ENCODE measurements at places on chromosomes 7 and 10.

- no peaks in the 10 kb centered on the region for H3K36me3 ChIP-seq
- peak; percentile 27 for ATAC-seq
- peaks cover 19% of the 10 kb centered on the region for H3K4me1 ChIP-seq
- no peak overlapping the region for H3K27ac ChIP-seq
- H3K27me3 ChIP-seq: no peaks in the 10 kb centered on the region
Observed at GRCh38 chr10:50421026-50421719, 169.9 kb upstream of the ASAH2 start.

- no peak overlapping the region for H3K4me3 ChIP-seq
- H3K4me1 ChIP-seq: no peaks in the 10 kb centered on the region
- H3K27me3 ChIP-seq: peaks cover 3% of the 10 kb centered on the region
- H3K27ac ChIP-seq: no peak overlapping the region
- no peak for ATAC-seq
- H3K36me3 ChIP-seq: no peaks in the 10 kb centered on the region
Observed at GRCh38 chr7:48337012-48337621, 165.9 kb downstream of the ABCA13 start.

- no peak overlapping the region for H3K4me3 ChIP-seq
- H3K27me3 ChIP-seq: no peaks in the 10 kb centered on the region
- no peaks in the 10 kb centered on the region for H3K4me1 ChIP-seq
- H3K36me3 ChIP-seq: no peaks in the 10 kb centered on the region
Observed at GRCh38 chr7:152583006-152583405, 92.9 kb downstream of the XRCC2 start.

DNA sequence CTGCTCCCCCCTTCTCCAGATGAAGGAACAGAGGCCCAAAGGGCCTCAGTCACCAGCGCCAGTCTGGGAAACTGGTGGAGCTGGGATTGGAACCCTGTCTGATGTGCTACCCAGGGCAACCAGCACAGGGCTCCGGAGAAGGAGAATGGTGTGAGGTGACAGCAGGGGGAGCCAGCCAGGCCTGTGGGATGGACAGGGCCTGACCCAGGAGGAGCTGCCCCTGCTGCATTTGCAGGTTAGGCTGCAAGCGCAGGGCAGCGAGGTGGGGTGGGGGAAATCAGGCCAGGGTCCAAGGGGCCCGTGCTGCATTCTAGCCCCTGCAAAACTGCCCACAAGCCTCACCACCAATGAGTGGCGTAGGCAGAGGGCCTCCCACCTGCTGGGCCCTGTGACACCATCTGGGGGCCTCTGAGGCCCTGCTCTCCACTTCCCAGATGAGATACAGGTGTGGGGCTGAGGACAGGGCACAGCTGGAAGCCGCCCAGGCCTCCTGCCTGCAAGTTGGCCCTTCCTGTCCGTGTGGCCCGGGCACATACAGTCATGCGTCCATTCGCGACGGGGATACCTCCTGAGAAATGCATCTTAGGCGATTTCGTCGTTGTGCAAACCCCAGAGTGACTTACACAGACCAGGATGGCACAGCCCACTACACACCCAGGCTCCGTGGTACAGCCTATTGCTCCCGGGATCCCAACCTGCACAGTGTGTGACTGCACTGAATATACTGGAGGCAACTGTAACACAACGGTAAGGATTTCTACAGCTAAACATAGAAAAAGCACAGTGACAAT, 45.3 kb downstream of the RASGEF1A start:
- H3K27ac ChIP-seq: no peak overlapping the region
- H3K36me3 ChIP-seq: no peaks in the 10 kb centered on the region
- no peak overlapping the region for H3K4me3 ChIP-seq
- no peak for ATAC-seq
- no peaks in the 10 kb centered on the region for H3K27me3 ChIP-seq
- peaks cover 12% of the 10 kb centered on the region for H3K4me1 ChIP-seq

DNA sequence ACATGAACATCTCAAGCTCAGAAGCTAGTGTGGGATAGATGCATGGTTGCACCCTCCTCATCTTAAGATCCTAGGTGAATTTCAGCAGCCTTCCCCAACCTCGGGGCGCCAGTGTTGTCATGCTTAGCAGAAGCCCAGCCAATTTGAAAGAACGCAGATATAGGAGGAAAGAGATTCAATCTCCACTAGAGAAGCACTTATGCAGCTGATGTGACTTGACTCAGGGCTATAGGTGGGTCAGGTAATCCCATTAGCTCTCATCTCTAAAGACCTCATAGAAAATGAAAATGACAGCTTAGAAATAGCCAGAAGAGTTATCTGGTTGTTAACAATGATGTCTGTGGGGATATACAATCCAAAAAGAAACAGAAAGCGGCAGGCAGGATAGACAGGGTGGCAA, 310.5 kb downstream of the GPAM start:
- no peaks in the 10 kb centered on the region for H3K4me1 ChIP-seq
- no peak for ATAC-seq
- H3K27me3 ChIP-seq: no peaks in the 10 kb centered on the region
- H3K36me3 ChIP-seq: no peaks in the 10 kb centered on the region
- no peak overlapping the region for H3K27ac ChIP-seq
- no peak overlapping the region for H3K4me3 ChIP-seq

GRCh38 chr10:16155834-16156233, 281.0 kb upstream of the PTER start:
- no peaks in the 10 kb centered on the region for H3K4me1 ChIP-seq
- H3K27ac ChIP-seq: no peak overlapping the region
- no peak overlapping the region for H3K4me3 ChIP-seq
- ATAC-seq: no peak

DNA sequence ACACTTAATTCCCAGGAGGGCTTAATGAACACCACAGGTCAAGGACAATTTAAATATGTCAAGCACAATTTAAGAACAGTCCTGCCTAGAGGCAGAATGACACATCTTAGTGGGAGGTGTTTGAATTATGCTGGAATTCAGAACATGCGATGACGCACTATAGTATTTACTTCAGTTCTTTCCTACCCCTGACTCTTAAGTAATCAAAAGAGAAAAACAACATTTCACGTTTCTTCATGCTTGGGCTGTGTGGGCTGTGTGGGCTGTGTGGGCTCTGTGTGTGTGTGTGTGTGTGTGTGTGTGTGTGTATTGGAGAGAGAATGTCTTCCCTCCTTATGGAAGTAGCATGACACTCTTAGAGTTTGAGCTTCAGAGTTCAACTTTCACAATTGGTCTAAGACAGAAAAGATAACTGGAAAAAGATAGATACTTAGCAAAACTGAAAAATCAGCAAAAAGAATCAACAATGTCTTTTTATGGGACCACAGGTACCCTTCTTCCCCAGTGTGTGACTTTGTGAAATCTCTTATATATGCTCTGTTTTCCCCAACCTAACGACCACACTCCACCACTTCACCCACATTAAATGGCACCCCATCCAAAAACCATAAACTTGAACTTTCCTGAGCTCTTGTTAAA, 33.7 kb upstream of the CABCOCO1 start:
- H3K36me3 ChIP-seq: no peaks in the 10 kb centered on the region
- peaks cover 4% of the 10 kb centered on the region for H3K27me3 ChIP-seq
- ATAC-seq: no peak
- no peak overlapping the region for H3K27ac ChIP-seq
- no peaks in the 10 kb centered on the region for H3K4me1 ChIP-seq

GRCh38 chr7:108132551-108133265, 2.5 kb upstream of the LAMB4 start:
- no peak overlapping the region for H3K4me3 ChIP-seq
- H3K27me3 ChIP-seq: peaks cover 18% of the 10 kb centered on the region

- no peaks in the 10 kb centered on the region for H3K36me3 ChIP-seq
- no peak for ATAC-seq
- H3K27me3 ChIP-seq: peaks cover 40% of the 10 kb centered on the region
Observed at GRCh38 chr7:93212881-93213280, 13.4 kb downstream of the HEPACAM2 start.

DNA sequence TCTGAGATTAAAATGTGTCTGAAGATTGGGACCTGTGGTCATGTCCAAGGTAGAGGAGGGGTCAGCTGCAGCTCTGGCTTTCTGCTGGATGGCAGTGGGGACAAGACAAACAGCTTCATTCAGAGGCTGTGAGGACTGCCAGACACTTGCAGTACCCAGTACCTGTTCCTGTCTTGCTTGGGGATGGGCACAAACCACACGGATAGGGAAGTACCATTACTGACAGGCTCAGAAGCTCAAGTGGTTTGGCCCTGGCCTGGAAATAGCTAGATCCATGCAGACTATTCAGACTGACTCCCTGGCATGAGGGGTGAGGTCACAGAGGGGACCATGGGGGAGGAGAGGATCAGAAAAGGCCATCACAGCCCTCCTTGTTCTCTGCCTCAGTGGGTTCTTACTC, 56.0 kb upstream of the COMTD1 start:
- no peak overlapping the region for H3K27ac ChIP-seq
- no peak for ATAC-seq
- no peaks in the 10 kb centered on the region for H3K36me3 ChIP-seq
- no peak overlapping the region for H3K4me3 ChIP-seq
- no peaks in the 10 kb centered on the region for H3K4me1 ChIP-seq

- no peak overlapping the region for H3K4me3 ChIP-seq
- no peaks in the 10 kb centered on the region for H3K27me3 ChIP-seq
- no peak overlapping the region for H3K27ac ChIP-seq
- H3K36me3 ChIP-seq: peaks cover 40% of the 10 kb centered on the region
- H3K4me1 ChIP-seq: no peaks in the 10 kb centered on the region
Observed at GRCh38 chr7:2192831-2193534, 39.8 kb downstream of the MAD1L1 start.

- no peak for ATAC-seq
- H3K27ac ChIP-seq: peak overlapping the region; percentile 78
- no peaks in the 10 kb centered on the region for H3K27me3 ChIP-seq
- H3K4me1 ChIP-seq: peaks cover 14% of the 10 kb centered on the region
- no peak overlapping the region for H3K4me3 ChIP-seq
Observed at GRCh38 chr10:80170641-80171040, 34.7 kb downstream of the ANXA11 start.

DNA sequence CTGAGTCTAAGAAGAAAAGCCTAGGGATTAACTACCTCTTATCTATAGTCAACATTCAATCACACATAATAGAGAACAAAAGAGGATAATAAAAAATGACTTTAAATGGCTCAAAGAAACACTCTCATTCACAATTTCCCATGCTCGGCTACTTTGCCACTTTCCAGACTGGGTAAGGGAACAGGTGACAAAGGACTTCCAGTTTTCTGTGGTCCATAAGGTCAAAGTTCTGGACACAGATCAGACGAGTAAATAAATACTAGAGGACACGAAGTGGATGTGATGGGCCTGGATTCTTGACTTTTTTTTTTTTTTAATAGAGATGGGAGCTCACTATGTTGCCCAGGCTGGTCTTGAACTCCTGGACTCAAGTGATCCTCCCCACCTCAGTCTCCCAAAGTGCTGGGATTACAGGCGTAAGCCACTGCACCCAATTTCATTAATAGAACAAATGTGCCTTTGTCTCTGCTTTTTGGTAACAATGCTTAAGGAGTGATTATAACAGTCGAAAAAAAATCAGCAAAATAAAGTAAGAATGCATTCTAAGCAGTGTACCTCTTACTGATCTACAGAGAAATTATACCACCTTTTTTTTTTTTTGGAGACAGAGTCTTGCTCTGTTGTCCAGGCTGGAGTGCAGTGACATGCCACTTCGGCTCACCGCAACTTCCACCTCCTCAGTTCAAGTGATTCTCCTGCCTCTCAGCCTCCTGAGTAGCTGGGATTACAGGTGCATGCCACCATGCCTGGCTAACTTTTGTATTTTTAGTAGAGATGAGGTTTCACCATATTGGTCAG, 70.6 kb downstream of the WAPL start:
- H3K36me3 ChIP-seq: peaks cover 96% of the 10 kb centered on the region
- no peaks in the 10 kb centered on the region for H3K27me3 ChIP-seq
- H3K4me1 ChIP-seq: peaks cover 4% of the 10 kb centered on the region
- no peak for ATAC-seq

DNA sequence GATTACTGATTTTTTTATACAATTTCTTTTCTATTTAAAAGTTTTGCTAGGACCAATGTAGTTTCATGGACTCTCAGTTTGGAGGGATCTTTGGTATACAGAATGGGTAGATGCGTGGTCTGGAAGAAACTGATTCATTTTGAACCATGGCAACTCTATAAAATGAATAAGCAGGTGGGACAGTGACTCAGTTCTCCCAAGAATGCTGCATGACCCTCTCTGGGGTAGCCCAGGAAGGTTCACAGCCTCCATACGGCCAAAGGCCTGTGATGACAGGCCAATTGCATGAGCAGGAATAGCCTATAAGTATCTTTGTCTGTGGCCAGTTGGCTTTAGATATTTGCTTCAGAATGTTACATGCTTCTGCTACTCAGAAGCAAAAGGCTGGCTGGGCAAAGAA, 113.3 kb upstream of the RSU1 start:
- peak; percentile 61 for ATAC-seq
- no peak overlapping the region for H3K27ac ChIP-seq
- H3K27me3 ChIP-seq: no peaks in the 10 kb centered on the region
- no peaks in the 10 kb centered on the region for H3K4me1 ChIP-seq
- no peaks in the 10 kb centered on the region for H3K36me3 ChIP-seq

DNA sequence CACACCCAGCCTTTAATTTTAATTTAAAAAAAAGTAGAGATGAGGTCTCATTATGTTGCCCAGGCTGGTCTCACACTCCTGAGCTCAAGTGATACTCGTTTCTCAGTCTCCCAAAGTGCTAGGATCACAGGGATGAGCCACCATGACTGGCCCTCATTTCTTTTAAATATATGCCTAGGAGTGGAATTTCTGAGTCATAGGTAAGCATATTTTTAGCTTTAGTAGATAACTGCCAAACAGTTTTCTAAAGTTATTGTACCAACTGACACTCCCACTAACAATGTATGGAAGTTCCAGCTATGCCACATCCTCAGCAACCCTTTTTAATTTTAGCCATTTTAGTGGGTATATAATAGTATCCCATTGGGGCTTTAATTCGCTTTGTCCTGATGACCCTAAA, 13.8 kb upstream of the PPIF start:
- peaks cover 18% of the 10 kb centered on the region for H3K4me1 ChIP-seq
- H3K27me3 ChIP-seq: no peaks in the 10 kb centered on the region
- no peaks in the 10 kb centered on the region for H3K36me3 ChIP-seq
- peak overlapping the region; percentile 80 for H3K4me3 ChIP-seq

GRCh38 chr10:26503911-26504310, 65.8 kb downstream of the APBB1IP start:
- H3K4me3 ChIP-seq: no peak overlapping the region
- H3K4me1 ChIP-seq: peaks cover 8% of the 10 kb centered on the region
- H3K27me3 ChIP-seq: no peaks in the 10 kb centered on the region

DNA sequence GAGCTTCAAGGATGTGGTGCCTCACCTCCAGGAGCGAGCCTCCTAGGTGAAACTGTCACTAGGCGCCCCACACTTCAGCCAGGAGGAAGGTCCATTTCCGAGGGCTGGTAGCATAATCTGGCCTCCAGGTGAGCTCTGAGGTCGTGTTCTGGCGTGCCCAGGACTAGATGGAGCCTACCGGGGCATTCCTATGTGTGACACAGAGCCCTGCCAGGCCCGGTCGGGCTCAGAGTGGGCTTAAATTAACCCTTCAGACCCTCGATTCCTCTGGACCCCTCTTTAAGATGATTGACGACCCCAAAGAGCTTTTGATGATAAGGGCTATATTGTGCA, 233.1 kb downstream of the EBF3 start:
- no peaks in the 10 kb centered on the region for H3K4me1 ChIP-seq
- H3K36me3 ChIP-seq: peaks cover under 1% of the 10 kb centered on the region
- no peak overlapping the region for H3K4me3 ChIP-seq
- no peak overlapping the region for H3K27ac ChIP-seq
- H3K27me3 ChIP-seq: no peaks in the 10 kb centered on the region

Measured in activated T-helper 17 cell treated with anti-CD3 and anti-CD28 coated beads, Interleukin-2, amount 50 U/mL, for 72 hours (primary cell).